NCI-H510A (cell line): ENCODE measurements at places on chromosomes 16 and 17.
A peak's percentile ranks its signal among the peaks of the same experiment; 100 is the strongest.

DNA sequence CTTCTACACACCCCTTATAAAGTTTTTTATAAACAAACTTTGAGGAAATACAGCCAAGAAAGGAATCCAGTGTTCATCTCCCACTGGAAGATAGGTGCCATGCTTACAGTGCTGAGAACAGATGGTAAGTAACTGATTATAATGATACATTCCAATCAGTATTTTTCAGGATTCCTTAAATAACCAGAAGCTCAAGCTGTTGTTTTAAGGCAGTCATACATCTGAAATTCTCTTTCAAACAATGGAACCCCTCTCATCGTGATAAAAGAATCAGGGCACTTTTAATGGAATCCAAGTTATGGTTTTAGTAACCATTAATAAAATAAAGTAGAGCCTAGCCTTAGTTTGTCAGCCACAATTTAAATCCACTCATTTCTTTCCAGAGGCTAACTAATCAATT is 56.1 kb upstream of the STAC2 start:
- no peak for DNase-seq

DNA sequence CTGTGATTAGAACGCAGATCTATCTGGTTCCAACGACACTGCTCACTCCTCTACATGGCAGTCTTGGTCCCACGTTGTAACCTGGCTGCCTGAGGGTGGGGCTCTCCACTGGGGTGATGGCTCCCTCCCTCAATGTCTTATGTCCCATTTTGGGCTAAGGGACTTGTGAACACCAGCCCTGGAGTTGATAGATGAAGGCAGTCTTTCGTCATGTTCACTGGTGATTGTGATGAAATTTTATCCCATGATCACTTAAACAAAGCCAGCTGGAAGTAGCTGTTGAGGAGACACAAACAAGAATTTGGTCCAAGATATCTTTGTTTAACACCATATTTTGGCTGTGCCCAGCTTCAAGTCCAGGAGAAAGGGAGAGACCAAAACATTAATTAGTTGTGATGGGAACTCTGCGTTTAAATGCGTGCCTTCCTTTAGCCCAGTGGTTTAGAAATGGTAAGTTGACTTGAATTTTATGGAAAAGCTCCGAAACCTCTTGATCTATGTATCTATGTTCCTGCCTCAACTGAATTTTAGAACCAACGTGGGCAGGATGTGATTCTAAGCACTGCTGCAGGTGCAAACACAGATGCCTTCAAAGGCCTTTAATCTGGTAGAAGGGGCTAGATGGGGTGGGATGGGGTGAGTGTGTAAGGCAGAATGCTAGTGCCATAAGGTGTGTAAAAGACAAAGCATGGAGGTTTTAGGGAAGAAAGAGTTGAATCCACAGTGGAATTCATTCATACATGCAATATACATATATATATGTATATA is 186.8 kb upstream of the IRX3 start:
- DNase-seq: no peak

- no peak for DNase-seq
Measured at GRCh38 chr17:43169561-43170139, 1.4 kb upstream of the NBR1 start.

GRCh38 chr16:361872-362701 is 8.3 kb downstream of the MRPL28 start:
- DNase-seq: peak; percentile 45

- DNase-seq: no peak
Measured at GRCh38 chr17:82434216-82434565, 15.8 kb upstream of the OGFOD3 start.

- no peak for DNase-seq
Measured at GRCh38 chr16:81905277-81905676, 106.0 kb downstream of the SDR42E1 start.

DNA sequence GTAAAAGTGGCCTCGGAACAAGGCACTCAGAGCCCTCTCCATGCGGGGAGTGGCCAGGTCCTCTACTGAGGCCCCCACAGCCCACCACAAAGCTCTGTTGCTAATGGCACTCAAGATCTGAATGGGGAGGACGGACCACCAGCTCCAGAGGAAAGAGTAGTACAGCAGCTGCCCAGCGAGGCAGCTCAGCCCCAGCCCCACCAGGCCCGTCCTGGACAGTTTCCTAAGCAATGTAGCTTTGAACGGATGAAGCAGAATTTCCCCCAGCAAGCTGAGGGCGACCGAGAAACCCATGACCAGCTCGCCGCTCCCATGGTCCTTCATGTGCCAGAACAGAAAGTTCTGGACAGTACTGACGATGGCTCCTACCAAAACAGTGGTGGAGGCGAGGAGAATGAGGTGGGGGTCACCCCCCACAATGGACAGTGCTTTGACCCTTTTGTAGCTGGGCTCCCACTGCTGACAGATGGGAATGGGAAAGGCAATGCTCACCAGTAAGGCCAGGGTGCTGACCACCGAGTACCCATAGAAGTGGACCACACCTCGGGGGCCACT is 1.5 kb downstream of the MFSD6L start:
- no peak for DNase-seq

- peak; percentile 16 for DNase-seq
Measured at GRCh38 chr16:31471875-31472708, at the start of gene TGFB1I1. Gene TGFB1I1 (plus strand): TSS chr16:31472152. CDS start chr16:31472189, 37 bp downstream.
